ENCODE measurements at places on chromosomes 4 and X.

DNA sequence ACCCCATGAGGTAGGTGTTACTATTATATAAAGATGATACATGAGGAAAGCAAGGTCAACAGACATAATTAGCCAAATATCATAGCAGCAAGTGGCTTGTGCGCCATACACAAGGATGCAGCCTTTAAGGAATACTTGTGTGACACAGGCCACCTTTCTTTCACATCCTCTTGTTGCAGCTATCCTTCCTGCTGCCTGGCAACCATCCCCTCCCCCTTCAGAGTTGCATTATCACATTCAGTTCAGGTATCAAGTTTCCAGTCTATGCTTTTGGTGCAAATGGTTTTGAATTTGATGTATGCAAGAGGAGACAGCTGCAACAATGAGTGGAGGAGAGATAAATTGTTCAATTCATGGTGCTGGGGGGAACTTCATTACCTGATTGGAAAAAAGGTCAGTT is 6.4 kb downstream of the ZCCHC18 start:
- DNase-seq, result no peak

DNA sequence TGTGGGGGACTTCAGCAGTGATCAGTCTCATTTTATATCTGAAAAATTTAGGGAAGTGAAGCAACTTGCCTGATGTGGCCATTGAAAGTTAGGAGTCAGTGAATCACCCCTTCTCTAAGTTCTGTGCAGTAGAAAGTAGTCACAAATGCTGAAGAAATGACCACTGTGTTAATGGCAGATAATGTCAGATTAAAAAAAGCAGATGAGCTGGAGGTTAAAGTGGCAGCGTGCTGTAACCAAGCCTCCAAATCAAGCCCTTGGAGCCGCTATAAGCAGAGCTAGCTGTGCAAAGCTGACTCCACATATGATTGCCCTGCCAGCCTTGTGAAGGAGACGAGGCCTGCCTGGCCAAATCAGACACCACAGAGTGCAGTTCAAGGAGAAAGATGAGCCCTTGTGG is 39.2 kb upstream of the PDE5A start:
- no peak for DNase-seq

DNA sequence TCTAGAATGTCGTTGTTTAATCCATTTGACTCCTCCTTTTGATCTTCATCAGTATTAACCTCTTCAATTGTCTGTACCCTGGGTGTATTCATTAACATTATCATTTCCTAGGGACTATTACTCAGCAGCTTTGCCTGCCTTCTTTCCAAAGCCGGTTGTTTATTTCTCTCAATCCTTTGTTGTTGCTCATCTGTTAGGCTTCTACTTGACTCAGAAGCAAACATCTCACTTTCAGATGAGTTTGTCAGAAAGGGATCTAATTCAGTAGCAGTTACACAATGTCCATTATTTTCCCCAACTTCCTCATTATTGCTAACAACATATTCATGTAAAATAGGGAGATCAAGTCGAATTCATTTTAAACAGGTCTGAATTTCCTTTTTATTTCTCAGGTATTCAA is 22.1 kb upstream of the HSD17B10 start:
- DNase-seq, result no peak

- peak; percentile 81 for DNase-seq
Observed at GRCh38 chr4:54586320-54586955, 71.3 kb upstream of the KIT start.

DNA sequence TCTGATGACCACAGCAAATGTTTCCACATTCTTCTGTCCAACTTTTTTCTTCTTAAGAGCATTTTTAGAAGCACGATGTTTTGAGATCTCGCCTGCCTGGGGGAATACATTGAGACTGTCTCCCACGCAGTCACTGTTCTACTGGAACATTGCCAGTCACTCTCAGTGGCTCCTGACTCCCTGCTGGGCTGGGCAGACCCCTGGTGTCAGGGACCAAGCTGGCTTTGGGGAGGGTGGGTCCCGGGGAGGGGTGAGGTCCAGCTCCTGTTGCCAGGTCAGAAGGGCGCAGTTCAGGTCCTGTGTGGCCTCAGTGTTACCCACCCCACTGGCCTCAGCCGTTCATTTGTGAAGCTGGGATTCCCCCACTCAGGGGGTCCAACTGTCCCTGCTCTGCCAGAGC is 18.9 kb upstream of the ABLIM2 start:
- DNase-seq, result no peak

DNA sequence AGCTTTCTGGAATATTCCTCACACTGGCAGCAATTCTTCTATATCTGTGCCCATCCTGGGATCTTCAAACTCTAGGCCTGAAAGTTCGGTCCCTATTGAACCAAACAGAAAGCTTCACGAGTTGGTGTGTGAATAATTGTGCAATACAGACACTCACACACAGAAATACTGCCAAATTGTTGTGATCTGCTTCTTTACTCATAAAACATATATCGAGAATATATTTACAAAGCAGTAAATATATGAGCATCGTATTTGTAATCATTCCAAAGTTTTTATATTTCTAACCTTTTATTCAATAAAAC is 56.6 kb upstream of the BEX4 start:
- no peak for DNase-seq

GRCh38 chr4:156795727-156796126 is 175.9 kb downstream of the PDGFC start:
- no peak for DNase-seq

All from COLO829 (cell line).